ENCODE measurements at places on chromosomes 1 and 21.
A peak's percentile ranks its signal among the peaks of the same experiment; 100 is the strongest.

- DNase-seq = no peak
These were observed 62.0 kb upstream of the HOOK1 start for GRCh38 chr1:59752556-59753414.

DNA sequence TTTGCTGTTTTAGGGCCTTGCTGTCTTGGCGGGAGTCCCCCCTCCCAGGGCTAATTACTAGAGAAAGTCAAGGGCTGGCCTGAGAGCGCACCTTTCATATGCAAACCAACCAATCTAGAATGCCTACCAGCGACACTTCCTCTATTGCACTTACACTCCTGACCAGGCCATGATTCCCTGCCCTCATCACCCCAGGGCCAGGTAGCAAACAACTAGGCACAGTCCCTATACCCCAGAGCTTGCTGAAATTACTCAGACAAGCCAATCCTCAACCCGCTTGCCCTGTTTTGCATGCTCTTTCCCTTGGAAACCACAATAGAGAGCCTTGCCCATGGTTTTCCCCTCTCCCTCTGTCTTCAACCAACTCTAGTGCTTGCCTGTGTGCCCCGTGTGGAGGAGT, 70.3 kb downstream of the URB2 start:
- no peak for DNase-seq

DNA sequence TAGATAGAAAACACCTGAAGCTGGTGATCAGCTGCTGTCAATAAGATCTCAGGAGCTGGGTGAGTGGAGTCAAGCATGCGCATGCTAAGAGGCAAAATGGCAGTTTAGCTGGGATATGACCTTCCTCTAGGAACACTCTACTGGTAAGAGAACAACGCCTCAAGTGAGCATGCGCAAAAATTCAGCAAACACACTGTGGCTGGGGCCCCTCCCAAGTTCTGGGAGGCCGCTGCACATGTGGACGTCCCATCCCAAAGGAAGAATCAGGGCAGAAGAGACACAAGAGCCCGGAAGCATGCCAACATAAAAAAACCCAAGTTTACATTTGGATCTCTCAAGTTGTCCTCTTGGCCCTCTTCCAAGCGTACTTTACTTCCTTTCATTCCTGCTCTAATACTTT, 126.3 kb upstream of the F3 start:
- no peak for DNase-seq

DNA sequence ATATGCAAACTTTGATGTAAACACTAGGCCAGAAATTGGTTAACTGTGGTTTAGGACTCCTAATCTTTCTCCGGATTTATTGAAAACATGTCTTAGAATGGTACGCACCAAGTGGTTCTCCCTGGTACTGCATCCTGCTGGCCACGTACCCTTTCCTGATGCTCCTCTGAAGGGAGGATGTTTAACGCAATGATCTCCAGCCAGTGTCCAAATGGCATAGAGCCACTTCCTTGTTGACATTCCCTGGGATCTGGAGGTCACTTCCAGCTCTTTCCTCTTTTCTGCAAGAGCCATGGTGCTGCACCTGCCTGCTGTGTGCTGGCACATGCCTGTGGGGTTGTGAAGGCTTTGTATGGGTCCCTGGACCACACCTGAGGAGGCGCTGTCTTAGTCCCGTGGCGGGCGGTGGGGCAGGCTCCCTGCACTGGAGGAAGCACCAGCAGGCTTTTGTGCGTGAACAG, 53.9 kb downstream of the GALNT2 start:
- no peak for DNase-seq

DNA sequence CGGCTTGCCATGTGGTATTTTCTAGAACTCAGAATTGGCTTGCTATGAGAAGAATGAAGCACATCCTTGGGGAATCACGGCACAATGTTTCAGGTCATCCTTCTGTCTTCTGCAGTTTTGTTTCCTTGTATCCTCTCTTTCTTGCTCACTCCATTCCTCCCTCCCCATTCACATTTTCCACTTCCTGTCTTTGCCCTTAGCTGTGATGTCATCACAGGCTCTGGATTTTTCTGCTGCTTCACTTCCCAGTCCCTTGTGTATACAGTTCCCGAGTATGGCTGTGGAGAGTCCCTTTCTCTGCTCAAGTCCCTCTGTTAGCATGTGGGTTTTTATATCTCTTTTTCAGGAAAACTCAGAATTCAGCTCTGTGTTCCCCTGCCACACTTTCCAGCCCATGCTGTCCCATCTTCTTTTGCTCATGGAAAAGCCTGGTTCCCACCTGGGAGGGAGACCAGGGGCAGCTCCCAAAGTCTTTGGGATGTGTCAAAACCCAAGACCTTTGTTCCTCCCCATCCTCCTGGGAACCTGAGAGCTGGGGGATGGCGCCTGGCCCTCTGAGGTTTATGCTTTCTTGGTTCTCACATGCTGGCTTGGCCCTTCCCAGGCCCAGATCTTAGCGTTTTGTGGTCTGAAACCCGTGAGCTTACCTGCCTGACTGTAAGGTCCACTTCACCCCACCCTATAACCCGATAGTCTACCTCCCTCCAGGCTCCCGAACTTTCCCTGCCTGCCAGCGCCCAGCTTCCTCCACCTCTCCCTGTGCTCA, 4.8 kb upstream of the RGS16 start:
- DNase-seq = no peak

GRCh38 chr1:7002728-7003127, 217.5 kb downstream of the CAMTA1 start:
- no peak for DNase-seq

- no peak for DNase-seq
These were observed 38.1 kb upstream of the SLAMF9 start for GRCh38 chr1:159992161-159992560.

GRCh38 chr1:44689447-44689765, 14.9 kb downstream of the ARMH1 start:
- DNase-seq = no peak

GRCh38 chr1:215497528-215497927, 69.6 kb upstream of the KCTD3 start:
- no peak for DNase-seq

GRCh38 chr1:229133151-229133550, 137.8 kb upstream of the RAB4A start:
- no peak for DNase-seq

DNA sequence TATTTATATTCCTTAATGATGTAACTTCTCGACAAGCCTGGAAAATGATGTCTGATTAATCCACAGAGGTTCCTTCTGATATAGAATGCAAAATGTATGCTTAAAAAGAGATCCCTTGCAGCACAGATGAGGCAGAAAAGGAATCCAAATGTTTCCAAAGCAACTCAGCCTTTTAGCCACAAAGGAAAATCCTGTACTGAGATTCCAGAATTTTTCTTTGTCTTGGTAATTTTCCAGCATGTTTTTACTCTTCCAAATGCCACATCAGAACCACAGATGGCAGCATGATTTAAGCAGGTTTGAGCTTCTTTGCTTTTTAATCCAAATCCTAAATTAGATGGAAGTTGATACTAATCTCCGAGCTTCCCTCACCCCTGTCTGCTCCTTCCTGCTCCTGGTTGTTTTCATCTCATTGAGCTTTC, 176.4 kb upstream of the PALMD start:
- DNase-seq = no peak

DNA sequence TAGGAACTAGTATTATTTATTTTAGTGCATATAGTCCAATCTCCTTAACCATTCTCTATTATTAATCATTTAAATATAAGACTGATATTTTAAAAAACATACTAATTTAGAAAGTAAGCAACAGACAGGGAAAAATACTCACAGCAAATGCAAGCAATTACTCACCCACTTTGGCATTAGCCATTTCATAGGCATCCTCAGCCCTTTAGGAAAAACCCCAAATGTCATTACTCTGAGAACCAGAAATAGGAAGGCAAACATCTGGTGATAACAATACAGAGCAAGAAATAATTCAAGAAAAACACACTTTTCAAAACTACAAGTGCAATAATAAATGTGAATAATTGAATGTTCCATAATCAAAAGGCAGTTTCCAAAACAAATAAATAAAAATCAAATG, 545.1 kb downstream of the PLPP3 start:
- DNase-seq = peak; percentile 28

DNA sequence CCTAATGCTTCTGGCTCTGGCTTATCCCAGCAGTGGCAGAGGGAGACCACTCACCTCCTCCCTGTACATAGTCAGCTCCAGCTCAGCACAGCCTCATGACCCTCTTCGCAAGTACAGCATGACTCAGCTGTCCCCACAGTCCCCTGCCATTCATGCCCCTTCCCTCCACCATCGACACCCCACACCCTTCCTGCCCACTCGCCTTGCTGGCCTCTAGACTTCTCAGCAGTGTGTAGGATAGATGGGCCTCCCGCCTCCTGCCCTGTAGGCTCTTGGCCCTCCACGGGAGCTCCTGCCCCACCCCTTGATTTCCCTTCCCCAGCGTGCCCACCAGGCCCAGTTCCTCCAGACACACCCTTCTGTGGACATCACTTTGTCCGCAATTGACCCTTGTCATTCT, 9.8 kb downstream of the NPR1 start:
- no peak for DNase-seq

DNA sequence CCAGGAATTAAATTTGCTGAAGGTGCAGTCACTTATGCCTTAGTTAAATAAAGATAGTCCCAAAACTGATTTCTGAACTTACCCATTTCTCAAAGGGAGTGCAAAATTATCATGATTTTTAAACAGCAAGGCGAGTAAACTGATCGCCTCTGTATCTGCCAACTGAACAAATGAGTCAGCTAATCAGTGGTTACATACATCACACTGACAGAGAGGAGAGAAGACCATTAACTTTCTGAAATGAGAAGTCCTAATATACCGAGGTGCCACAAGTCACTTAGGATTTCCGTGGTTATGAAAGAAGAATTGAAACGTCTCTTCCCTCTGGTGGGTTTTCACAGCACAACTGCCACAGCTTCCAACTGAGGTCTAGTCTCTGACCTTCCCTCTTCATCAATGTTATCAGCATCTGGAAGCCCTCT, 400.7 kb downstream of the SMYD3 start:
- DNase-seq = no peak

- no peak for DNase-seq
These were observed 5.0 kb upstream of the RNF19B start for GRCh38 chr1:32969566-32969965.

DNA sequence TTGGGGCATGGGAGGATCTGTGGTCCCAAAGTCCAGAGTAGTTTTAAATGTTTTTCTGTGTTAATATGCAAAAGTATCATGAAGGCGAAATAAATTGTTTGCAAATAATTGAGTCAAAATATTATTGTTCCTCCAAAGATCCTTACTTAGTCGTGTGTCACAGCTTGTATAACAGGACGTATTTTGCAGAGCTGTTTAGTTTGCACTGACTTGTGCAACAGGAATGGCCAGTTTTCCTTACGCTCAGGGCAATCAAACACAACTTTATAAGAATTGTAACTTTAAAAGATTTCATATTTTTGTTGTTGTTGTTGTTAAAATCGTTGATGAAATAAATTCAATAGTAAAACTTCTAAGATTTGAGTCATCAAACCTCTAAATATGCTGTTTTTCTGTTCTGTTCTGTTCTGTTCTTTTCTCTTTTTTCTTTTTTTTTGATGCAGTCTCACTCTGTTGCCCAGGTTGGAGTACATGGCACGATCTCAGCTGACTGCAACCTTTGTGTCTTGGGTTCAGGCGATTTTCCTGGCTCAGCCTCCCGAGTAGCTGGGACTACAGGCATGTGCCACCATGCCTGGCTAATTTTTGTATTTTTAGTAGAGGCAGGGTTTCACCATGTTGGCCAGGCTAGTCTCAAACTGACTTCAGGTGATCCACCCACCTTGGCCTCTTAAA, 60.6 kb downstream of the UCK2 start:
- no peak for DNase-seq

DNA sequence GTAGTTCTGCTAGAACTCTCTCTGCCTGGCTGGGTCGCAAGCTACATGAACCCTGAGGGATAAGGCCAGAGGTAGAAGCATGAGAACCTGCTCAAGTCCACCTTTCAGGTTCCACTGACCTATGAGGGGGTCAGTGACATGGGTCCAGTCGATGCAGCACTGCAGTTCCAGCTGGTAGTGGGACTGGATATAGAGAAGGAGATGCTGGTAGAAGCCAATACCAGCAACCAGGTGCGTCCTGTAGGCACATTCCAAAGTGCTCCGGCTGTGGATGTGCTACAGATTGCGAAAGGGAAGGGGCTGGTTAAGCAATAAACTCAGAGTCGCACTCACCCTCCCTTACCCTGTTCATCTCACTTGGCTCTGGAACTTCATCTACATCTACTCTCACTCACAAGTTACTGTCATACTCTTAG, 5.7 kb downstream of the SMG5 start:
- no peak for DNase-seq

GRCh38 chr1:96362623-96363022, 359.0 kb upstream of the PTBP2 start:
- DNase-seq = peak; percentile 97

DNA sequence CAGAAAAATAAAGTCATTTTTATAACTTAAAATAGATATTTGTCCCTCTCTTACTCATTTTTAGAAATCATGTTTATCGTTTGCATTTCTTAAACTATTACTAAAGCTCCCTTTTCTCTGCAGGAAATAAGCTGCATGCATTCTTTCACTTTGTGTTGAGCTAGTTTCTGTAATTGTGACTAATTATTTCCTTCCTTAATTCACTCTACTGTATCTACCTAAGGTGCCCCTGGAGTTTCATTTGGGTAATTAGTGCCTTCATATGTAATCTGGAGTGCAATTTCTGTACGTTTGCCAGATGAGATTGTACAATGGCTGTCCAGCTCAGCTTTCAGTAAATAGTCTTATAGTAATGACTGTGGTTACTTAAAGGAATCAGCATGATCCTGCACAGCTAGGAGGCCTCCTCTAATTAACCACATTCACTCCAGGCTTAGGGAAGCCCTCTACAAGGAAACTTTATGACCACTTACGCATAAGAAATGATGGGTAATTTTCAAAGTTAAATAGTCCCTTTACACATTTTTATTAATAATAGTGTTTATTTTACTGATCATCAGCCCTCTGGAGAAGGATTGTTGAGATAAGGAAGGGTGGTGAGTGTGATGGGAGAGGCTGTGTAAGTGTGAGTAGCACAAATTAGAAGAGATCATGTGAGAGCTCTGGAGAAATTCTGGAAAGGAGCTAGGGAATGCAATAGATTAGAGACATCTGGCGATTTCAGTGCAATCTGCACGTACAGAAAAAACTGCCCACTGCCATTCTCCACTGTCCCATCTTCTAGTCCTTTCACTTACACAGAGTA, 86.8 kb downstream of the LRRC8C start:
- no peak for DNase-seq

DNA sequence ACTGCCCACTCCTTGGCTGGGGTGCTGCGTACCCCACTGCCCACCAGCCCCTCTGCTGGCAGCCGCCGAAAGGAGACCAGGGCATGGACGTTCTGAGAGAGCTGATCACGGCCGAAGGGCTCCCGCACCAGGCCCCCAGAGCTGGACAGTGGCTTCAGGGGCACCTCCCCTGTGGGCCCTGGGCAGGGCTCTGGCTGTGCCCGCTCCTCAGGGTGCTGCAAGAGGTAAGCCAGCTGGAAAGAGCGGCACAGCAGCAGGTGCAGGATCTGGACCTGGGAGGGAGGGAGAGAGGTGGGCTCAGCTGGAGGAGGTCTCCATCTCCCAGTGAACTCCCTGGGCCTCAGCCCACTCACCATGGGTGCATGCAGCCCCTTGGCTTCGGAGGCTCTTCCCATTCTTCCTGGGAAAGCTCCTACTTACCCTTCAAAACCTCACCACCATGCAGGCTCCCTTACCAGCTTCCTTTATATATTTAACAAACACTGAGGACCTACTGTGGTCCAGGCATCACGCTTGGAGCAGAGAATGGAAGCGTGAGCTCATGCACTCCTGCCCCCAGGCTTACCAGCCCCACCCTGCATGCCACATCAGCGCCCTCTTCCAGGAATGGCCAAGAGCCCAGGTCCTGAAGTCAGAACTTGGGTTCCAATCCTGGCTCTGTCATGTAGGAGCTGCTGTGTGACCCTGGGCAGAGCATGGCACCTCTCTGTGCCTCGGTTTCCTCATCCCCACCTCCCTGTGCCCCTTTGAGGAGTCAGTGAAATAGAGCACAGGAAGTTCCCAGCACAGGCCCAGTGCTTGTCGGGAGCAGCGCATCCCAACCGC, 6.8 kb upstream of the KIF17 start:
- DNase-seq = no peak

Measured in non-pigmented ciliary epithelial cell (primary cell).